ENCODE measurements at places on chromosomes 12 and 14.
A peak's percentile ranks its signal among the peaks of the same experiment; 100 is the strongest.

- DNase-seq, result no peak
Observed at GRCh38 chr12:64696080-64696741, 63.0 kb downstream of the GNS start.

- DNase-seq, result no peak
Observed at GRCh38 chr12:104855599-104855998, 102.5 kb downstream of the SLC41A2 start.

- no peak for DNase-seq
Observed at GRCh38 chr14:29724991-29725390, 202.7 kb downstream of the PRKD1 start.

DNA sequence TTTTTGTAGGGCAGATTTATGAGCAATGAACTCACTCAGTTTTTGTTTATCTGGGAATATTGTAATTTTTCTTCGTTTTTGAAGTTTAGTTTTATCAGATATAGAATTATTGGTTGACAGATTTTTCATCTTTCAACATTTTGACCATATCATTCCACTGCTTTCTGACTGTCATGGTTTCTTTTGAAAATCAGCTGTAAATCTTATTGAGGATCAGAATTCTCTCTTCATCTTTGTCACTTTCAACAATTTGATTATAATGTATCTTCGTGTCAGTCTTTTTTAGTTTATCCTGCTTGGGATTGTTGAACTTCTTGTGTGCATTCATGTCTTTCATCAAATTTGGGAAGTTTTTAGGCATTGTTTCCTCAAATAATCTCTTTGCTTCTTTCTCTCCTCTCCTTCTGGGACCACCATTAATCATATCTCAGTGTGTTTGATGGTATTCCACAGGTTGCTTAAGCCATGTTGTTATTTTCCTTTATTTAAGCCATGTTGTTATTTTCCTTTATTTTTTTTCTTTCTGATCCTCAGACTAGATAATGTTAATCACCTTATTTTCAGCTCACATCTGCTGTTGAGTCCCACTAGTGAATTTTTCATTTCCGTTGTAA is 229.7 kb upstream of the GARIN2 start:
- no peak for DNase-seq

DNA sequence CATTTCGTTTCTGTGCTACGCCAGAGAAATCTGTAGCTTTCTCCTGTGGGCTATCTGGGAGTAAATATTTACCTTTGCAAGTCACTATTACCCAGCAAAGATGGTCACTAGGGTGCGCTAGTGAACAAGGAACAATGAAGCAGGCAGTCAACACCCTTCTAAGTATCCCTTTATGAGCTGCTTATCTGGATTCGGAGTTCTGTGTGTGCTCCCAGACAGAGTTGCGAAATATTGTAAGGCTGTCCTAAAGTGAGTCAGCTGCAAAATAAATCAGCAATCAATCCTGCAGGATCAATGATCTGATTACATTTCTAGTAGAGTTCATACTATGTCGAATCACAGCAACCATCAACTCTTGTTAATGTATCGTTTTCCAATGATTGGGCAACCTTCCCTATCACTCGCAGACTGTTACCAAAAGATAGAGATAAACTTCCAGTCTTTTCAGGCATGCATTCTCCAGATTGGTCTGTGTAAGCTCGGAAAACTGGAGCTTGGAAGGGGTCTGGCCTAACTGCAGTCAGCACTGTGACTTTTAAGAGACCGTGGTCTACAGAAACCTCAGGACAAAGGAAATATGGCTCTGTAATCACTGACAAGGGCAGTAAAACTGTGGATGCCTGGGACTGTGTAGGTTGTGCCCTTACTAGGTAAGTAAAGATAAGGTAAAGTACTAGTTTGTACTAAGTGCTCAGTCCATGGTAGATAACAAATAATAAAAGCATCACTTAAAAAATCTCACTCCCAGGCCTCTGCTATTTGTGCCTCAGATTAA is 133.5 kb downstream of the KCNK10 start:
- peak; percentile 72 for DNase-seq

DNA sequence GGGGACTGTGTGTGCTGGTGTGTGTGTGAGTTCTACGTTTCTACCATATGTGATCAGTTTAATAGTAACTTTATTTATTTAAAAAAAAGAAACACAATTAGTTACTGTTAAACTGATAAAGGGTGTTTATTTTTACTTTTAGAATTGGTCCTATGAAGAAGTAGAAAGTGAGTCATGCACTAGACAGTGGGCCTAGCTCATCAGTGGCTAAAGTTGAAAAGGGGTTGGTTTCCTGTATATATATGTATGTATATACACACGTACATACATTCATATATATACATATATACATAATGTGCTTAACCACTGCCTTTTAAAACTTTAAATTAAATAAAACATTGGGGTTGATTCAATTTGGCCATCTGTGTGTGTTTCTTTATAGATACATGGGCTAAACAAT is 68.8 kb upstream of the TMEM263 start:
- DNase-seq, result no peak

DNA sequence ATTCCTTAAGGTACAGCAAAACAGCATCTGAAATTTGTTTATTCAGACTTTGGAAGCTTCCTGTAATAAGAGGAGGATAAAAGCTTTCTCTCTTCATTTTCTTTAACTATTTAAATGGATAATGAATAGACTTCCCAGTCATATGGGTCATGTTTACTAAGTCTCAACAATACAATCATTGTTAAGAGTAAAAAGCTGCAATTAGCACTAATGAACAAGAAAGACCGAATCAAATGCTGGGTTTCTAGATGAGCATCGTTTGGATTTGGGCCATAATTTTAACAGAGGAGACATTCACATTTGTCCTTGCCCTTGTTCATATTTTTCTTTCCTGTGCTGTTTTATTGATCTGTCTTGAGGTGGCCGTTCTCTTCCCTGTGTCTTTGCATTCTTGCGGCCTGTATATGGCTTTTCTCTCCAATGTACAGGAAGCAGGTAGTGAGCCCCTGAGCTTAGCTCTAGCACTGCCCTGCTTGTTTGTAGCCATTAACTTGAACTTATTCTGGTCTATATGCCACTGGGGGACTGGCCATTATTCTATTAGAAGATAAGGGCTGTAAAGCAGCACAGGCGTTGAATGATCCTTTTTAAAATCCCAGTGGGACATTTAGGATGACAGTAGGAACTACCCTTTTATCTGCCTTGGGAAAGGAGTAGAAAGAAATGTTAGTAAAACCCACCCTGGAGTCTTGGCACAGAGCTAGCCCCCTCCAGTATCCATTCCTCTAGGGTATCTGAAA is 34.6 kb downstream of the ABHD12B start:
- no peak for DNase-seq

DNA sequence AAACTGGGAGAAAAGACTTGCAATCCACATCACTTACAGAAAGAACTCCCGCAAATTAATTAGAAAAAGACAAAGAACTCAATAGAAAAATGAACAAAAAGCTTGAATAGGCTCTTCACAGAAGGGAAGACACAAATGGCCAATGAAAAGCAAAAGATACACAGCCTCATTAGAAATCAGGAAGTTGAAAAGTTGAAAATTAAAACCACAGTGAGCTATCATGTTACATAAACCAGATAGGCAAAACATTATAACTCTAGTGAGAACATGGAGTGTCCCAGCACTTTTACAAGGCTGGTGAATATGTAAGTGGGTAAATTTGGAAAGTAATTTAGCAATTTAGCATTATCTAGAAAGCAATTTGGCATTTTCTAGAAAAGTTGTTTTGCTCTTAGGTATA is 158.4 kb upstream of the RASSF8 start:
- DNase-seq, result no peak

- no peak for DNase-seq
Observed at GRCh38 chr12:25293653-25294052, 42.9 kb upstream of the KRAS start.

DNA sequence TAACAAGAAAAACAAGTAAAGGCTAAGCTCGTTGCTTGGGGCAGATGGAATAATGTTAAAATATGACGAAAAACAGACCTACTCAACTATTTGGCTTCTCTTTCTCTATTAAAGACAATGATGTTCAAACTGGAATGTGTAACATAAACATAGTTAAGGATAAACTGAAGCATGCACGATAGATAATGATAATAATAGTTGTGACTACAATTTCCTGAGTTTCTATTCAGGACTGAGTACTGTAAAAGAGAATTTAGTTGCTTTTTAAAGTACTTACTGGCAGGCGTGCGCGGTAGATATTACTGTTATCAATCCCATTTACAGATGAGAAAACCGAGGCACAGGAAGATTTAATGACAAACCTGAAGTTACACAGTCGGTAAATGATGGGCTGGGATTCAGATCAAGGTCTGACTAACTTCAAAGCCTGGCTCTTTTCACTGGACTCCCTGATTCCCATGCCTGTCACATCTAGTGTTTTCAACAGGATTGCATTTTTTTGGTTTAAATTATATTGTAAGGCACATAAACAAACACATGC is 103.0 kb downstream of the CRADD start:
- no peak for DNase-seq

DNA sequence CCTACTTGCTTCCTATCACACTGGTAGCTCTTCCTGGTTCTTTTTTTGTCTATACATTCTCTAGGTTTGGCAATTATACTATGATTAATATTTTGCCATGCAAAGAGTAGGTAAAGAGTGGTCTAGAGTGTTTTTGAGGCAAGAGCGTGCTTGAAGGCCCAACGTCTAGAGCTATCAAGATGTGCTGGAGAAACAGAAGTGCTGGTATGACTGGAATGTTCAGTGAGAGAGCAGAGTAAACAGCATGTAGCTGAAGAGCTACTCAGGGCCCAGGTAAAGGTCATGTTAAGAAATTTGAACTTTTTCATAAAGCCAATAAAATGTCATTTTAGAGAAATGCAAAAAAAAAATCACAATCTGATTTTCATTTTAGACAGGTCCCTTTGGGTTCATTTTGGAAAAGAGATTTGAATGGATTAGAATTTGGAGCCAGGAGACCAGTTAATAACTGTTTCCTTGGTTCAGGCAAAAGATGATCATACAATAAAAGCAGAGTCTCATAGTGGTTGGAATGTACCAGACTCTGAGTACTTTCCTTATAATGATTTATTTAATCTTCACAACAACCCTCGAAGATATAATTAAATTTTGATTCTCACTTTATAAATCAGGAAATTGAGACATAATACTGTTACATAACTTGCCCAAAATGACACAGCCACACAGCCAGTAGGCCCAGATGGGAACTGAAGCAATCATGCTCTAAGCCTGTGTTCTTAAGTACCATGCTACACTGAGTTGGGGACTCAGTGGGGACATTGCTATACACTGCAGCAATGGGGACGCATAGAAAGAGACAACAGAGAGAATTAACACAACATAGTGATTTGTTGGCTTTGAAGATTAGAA is 350.1 kb downstream of the NELL2 start:
- DNase-seq, result no peak

GRCh38 chr12:107207931-107208525 is 114.7 kb upstream of the CRY1 start:
- no peak for DNase-seq

GRCh38 chr14:96104469-96105057 is 65.4 kb downstream of the C14orf132 start:
- no peak for DNase-seq

GRCh38 chr14:45083976-45084722 is at the start of gene PRPF39:
PRPF39 (plus strand) TSS chr14:45084116; CDS start chr14:45095240, 11,124 bp downstream.
- peak; percentile 95 for DNase-seq

DNA sequence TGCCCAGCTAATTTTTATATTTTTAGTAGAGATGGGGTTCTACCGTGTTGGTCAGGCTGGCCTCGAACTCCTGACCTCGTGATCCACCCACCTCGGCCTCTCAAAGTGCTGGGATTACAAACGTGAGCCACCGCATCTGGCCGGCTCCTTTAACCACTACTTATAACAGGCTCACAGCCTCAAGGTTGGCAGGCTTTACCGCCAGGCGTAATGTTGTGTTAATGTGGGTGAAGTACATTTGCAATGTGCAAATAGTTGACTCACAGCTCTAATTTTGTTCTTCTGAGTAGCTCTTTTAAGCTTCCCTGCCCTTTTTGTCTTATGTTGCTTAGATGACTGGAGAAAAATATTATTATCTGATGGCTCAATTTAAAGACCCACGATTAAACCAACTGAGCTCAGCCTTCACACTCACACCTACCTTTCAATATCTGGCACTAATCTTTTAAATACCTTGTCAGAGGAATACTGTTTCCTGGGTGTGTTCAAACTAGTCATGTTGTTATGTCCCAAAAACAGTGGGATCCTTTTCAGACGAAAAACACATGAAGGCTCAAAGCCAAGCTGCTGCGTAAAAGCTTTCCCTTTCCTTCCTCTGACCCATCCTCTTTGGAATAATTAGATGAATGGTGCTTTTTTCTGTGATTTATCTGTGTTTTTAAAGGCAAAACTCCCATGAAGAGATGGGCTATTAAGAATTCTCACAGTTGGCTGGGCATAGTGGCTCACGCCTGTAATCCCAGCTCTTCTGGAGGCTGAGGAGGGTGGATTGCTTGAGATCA is 57.2 kb upstream of the USP44 start:
- DNase-seq, result no peak

- DNase-seq, result no peak
Observed at GRCh38 chr12:17333287-17333686, 727.3 kb upstream of the LMO3 start.

DNA sequence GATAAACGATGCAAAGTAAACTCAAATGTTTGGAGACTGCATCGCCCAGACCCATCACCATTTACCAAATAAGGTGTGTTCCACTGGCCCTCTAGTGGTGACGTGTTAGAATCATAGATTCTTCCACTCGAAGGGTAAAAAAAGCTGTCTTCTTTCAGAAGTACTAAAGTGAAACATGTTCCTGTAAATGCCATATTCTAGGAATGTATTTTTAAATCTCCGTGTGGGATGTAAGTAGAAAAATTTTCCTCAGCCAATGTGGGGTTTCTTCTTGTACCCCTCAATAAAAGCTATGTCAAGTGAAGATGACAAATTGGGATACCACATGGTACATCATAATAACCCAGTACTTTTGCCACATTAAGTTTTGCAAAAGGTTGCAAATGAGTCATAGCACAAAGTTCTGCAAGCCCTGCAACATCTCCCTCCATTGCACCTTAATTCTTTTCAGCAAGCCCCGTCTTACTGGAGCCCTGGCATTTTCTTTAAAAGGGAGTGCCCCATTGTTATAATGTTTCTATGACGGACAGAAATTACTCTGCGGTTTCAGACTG is 100.8 kb downstream of the CCER1 start:
- no peak for DNase-seq

GRCh38 chr12:75979181-75979580 is 52.4 kb downstream of the PHLDA1 start:
- peak; percentile 39 for DNase-seq

GRCh38 chr12:128694445-128694844 is 129.3 kb downstream of the SLC15A4 start:
- DNase-seq, result no peak

DNA sequence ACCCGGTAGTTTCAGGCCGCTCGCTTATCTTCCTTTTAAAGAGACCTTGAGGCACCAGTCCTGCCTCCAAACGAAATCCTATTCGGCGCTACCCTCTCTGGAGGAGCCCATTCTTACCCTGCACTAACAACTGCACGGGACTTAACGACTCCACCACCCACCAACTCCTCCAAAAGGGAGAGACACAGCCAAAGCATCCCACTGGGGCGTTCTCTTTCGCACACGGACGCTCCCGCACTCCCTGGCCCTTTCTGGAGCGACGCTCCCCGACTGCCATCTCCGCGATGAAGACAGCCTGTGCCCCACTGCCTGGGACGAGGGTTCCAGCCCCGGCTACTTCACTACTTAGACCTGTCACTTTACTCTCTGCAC is 650 bp downstream of the GALC start:
- no peak for DNase-seq
